ENCODE measurements at places on chromosomes 1 and 21. TPM values are rescaled to one million over a fixed set of nuclear protein-coding genes. Genes with fewer than 3 reads are reported as not detected.

THRAP3 gene
- 110 TPM for total RNA-seq

GRCh38 chr21:40227096-40227495, 359.9 kb downstream of the PCP4 start:
- no peak for DNase-seq

GRCh38 chr1:25881266-25881665, 5.8 kb upstream of the PAQR7 start:
- DNase-seq, result no peak

DSCAM gene
- total RNA-seq, result not detected

- DNase-seq, result no peak
Observed at GRCh38 chr21:45374826-45375455, 30.0 kb upstream of the COL18A1 start.

GRCh38 chr1:173417563-173417962, 59.6 kb upstream of the PRDX6 start:
- DNase-seq, result no peak

DNA sequence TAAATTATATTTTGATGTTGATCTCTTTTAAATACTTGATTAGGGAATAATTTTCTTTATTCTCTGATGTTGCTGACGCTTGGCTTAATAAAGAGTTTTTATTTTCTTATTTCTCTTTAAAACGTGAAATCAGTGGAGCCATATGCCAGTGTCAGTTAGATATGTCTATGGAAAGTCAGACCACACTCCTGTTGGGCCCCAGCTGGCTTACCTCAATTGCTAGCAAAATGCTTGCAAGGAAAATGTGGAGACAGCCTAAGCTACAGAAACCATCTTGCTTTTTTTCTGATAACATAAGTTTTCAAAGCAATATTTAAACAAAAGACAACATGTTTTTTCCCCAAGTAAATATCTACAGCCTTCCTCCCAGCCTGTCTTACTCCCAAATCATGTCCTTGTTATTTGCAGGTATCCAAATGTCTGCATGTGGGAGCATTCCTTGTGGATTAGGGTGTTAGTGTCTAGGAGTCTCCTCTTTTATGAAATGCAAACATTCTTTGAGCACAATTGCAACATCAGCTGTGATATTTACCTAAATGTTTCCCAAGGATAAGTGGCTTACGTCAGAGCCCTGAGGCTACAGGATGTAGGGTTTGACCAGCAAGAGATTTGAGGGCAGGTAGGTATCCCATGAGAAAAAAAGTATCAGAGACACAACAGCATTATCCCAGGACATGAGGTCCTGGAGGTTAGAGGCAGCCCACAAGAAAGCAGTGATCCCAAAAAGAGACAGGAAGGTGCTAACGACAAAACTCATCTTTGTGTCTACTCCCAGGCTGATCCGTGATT, 117.2 kb upstream of the KCNJ15 start:
- no peak for DNase-seq

NHLH1 gene
- 0.13 TPM for total RNA-seq

- DNase-seq, result no peak
Observed at GRCh38 chr21:43652616-43653015, 6.7 kb downstream of the HSF2BP start.

CD1B gene
- total RNA-seq, result not detected

Data from natural killer cell (primary cell).